Adrenal gland (tissue), 19 donors: ENCODE measurements at places on chromosomes 5 and 9.

GRCh38 chr5:129905473-129906176 lies 1.4 kb downstream of the CHSY3 start:
- DNase-seq, result no peak

DNA sequence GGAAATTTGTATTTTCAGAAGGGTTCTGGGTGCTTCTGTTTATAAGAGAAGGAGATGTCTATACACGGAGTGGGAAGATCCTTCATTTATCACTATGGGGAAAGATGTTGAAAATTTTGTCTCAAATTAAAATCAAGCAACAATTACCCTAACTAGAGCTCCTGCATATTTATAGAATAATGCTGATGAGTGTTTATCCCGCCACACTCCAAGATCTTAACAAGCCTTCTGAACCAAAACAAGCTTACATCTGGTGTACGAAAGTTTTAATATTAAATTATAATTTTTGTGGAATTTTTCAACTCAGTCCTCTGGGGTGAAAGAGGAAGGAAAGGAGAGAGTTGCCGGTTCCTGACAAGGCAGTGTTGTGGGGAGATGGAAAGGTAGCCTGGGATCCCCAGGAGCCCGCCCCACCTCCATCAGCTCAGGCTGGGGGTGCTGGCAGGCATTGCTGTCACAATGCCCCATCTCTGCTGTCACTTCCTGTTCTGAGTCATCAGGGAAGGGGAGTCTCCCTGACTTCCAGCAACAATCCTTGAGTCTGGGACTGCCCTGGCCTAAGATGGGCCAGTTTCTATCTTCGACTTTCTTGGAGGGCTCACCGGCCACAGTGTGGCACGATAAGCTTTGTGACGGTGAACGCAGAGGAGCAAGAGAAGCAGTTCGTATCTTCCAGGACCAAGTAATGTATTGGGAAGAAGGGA lies 64.5 kb downstream of the ERAP1 start:
- DNase-seq, result peak; percentile 13

- no peak for DNase-seq
Observed at GRCh38 chr9:22142671-22143070, 133.6 kb upstream of the CDKN2B start.

- DNase-seq, result no peak
Observed at GRCh38 chr9:28624771-28625170, 1051.5 kb upstream of the C9orf72 start.

GRCh38 chr5:6338871-6339270 lies 39.5 kb downstream of the MED10 start:
- DNase-seq, result no peak

DNA sequence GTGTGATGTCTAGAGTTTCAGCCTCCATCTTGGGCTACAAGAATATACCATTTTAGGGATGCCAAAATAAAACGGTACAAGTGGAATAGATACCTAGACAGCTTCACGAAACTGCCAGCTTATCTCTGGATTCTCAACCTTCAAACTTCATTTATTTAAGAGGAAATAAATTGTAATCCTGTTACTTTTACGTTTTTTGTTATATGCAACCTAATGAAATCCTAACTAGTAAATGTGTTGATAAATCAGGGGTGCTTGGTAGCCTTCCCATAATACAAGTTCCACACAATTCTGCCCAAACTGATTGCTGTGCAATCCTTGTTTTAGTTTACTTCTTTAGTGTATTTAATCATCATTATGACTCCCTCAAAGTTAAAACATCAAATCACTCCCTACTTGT lies 75.5 kb downstream of the SSBP2 start:
- DNase-seq, result no peak
